ENCODE measurements at places on chromosomes 5 and 9.

- no peak for DNase-seq
Measured at GRCh38 chr5:109697339-109697738, 7.6 kb downstream of the MAN2A1 start.

GRCh38 chr9:29422438-29422837, 1849.2 kb upstream of the C9orf72 start:
- DNase-seq: no peak

DNA sequence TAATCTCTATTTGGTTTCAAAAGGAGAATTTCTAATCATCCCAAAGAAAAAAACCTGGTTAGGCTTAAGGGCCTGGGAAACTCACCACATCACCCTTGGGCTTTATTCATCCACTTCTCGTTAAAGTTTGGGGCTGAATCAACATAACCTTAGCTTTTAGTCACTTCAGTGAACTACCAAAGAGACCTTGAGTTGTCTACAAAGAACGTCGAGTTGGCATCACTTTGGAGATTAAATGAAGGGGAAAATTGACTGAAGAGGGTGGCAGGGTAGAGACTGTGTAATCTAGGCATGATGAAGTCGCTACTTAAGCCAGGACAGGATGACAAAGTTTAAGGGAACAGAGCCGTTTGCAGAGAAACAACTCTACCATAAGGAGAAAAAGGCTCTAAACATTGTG, 341.4 kb downstream of the RAB3C start:
- no peak for DNase-seq

DNA sequence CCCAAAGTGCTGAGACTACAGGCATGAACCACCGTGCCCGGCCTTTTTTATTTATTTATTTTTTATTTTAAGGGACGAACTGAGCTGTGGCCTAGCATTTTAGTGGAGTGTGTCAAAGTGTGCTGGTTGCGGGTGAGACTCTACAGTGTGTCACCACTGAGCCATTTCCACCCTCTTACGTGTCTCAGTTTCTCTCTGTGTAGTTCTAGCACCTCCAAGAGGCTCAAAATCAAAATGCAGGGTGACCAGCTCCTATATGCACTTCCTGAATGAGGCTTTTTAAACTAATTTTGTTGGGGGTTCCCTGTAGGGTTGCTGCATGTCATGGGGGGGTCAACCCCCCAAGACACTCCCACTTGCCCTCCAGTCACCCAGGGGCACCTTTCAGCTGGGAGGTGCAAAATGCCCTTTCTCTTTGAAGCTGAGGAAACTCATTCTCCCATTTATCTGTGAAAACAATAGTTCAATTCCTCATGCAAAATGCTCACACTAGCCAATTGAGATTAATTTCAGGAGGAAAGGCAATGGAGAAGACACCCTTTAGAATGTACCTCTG, 69.3 kb downstream of the COL15A1 start:
- DNase-seq: peak; percentile 19

- DNase-seq: no peak
Measured at GRCh38 chr5:1348986-1349245, 4.0 kb upstream of the CLPTM1L start.

- DNase-seq: no peak
Measured at GRCh38 chr9:126357074-126357473, 30.4 kb downstream of the MVB12B start.

DNA sequence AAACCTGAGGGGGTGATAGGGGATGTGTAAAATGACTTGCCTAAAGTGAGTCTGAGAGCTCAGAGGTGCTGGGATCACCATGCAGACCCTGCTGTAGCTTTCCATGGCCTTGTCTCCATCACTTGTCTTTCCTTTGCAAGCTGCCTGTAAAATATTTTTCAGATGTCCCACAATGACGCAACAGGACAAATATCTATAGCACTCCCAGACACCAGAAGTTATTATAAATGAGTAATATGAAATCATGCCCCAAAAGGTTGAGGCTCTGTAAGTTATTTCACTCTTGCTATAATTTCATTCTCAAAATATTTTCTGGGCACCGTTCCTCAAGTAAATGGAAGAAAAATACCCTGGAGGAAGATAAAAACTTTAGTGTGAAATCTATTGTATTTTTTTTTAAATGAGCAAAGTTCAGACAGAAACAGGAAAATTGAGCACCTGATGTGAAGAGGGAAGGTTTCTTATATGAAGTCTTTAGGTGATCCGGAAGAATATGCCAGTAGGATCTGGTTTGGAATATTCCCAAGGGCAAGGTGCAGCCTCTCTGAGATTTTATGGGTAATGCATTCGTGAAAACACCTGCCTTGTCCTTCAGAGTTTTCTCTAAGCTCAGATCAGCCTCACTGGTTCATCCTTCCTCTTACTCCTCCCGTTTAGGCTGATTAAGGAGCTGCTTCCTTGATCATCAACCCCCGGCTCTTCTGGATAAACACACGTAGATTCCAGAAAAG, 138.3 kb upstream of the DMAC1 start:
- DNase-seq: no peak

DNA sequence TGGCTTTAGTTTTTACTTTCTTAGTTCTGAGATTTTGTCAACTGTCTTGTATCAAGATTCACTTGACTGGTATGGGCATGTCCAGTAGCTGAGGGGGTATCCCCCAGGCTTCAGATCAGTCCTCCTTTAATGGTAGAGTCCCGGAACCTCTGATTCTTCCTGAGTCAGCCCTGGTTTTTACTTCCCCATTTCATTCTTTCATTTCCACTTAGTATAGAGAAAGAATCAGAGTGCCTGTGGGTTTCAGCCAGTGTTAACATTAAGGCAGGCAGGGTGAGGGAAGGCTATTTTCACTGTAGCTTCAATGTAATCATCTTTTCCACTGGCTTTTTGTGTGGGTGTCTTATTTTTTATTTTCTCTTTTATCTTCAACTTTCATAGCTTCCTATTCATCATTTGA, 8.3 kb upstream of the COMMD10 start:
- DNase-seq: no peak

GRCh38 chr5:178106556-178107239, 6.6 kb upstream of the N4BP3 start:
- no peak for DNase-seq

DNA sequence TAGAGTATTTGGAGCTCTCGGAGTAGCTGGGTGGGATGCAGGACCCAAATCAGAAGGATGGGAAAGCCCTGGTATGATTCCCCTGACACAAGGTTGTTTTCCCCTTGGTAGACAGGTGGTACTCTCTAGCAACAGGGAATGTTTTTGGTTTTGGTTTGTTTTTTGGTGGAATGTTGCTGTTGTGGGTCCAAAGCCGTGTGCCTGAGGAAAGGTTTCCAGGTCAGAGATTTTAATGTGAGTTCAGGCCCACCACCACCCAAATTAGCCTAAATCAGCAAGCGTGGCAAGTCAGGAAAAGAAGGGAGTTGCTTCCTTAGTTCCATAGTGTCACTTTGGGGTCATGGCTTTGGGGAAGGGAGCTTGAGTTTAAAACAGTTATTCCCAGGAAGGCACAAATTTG, 385.5 kb downstream of the RAB3C start:
- DNase-seq: no peak

GRCh38 chr9:123049589-123050222, 16.2 kb downstream of the GPR21 start:
- DNase-seq: no peak

- DNase-seq: no peak
Measured at GRCh38 chr9:69155341-69156030, 18.6 kb upstream of the TJP2 start.

DNA sequence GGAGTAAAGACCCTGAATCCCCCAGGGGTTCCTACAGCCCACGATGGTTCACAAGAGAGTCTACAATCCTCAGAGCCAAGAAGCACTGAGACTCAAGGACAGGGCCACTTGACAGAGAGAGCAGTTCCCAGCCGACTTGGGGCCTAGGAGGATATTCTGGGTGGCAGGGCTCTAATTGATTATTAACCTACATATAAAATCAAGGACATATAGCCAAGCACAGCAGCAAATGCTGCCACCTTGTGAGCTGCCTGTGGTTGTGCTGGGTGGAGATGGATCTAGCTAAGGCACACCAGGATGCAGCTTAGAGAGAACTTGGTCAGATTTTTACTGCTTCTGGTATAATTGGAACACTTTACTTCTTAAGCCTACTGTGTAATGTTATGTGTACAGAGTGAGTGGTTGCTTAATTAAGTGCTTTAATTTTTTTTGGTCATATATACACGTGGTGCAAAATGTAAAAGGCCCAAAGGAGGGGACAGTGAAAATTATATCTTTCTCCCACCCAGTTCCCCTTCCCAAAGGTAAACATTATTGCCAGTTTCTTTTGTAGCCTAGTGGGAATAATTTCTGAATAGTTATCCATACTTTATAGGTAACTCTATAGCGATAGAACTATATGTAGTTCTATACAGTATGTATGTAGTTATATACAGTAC, 78.8 kb downstream of the F2RL2 start:
- DNase-seq: peak; percentile 50

DNA sequence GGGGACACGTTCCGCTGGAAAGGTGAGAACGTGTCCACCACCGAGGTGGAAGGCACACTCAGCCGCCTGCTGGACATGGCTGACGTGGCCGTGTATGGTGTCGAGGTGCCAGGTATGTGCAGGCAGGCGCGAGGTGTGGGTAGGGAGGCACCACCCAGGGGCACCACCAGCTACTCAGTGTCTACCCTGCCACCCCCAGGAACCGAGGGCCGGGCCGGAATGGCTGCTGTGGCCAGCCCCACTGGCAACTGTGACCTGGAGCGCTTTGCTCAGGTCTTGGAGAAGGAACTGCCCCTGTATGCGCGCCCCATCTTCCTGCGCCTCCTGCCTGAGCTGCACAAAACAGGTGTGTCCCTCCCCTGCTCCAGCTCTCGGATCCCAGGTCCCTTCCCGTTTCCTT, 15.1 kb downstream of the SLC27A4 start:
- DNase-seq: no peak

GRCh38 chr5:170757182-170757601, 26.3 kb upstream of the GABRP start:
- DNase-seq: no peak

GRCh38 chr5:7329712-7330111, 66.2 kb upstream of the ADCY2 start:
- DNase-seq: no peak

GRCh38 chr9:95215336-95215898, 102.1 kb downstream of the FANCC start:
- no peak for DNase-seq

DNA sequence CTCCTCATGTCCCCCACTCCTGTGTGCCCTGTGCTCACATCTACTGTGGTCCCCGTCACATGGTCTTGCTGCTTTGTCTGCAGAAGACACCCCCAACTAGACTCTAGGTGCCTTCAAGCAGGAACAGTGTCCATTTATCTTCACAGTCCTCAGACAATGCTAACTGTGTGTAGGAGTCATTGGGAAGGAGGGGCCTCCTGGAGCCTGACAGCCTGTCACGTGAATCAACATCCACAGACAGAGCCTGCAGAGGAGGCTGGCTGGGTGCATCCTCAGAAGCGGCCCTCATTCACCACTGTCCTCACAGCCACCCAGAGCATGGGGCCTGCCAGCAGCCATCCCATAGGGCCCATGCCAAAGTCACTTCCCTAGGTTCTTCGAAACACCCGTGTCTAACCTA, 98.7 kb downstream of the MED10 start:
- no peak for DNase-seq

DNA sequence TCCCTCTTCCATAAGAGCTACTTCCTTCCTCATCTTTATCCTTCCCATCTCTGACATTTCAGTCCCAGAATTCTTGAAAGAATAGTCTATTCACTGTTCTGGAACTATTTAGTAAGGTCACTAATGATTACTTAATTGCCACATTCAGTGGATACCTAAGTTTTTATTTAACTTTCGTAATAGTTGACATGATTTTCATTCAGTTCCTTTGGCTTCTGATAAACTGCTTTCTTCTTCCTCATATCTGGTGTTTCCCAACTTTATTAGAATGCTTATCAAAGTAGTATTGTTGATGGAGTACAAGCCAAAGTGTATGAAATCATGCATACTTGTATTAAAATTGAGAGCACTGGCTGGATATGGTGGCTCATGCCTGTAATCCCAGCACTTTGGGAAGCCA, 10.8 kb downstream of the UBE2D2 start:
- no peak for DNase-seq

- no peak for DNase-seq
Measured at GRCh38 chr9:98763986-98764745, 32.2 kb downstream of the ANKS6 start.

- no peak for DNase-seq
Measured at GRCh38 chr5:39619168-39619818, 194.5 kb upstream of the DAB2 start.

DNA sequence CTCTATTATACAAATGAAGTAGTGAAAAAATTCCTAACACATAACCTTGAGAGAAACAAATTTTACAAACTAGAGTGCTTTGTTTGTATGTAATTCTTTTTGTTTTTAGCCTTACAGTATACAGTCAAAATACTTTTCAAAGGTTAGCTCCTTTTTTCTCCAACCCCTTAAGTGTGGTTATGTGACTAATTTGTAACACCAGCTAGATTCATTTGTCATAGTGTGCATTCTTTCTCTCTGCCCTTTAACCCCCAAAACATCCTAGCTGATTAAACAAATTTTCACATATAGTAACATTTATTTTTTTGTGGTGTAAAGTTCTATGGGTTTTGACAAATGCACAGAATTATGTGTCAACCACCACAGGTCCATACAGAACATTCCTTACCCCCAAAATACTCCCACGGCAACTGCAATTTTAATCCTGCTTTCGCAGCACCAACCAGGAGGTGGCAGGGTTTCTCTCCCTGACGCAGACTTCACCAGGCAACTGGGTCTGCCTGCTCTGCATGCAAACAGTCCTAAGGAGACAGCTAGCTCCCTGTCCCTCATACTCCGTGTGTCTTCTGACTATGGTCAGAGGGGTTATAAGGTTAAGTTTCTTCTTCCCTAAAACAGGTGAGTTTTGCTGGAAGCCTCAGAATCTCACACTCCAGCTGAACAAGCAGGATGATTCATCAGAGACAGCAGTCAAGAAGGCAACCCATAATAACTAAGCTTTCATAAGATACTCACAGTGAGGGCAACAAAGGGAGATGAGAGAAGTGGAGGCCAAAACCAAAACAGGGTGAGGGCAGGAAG, 44.5 kb upstream of the NR5A1 start:
- DNase-seq: no peak

- DNase-seq: no peak
Measured at GRCh38 chr9:79591458-79591857, 19.7 kb downstream of the TLE4 start.

- DNase-seq: no peak
Measured at GRCh38 chr5:157732596-157733262, 1.5 kb downstream of the THG1L start.

- DNase-seq: no peak
Measured at GRCh38 chr5:62707563-62707962, 128.9 kb downstream of the LRRC70 start.

DNA sequence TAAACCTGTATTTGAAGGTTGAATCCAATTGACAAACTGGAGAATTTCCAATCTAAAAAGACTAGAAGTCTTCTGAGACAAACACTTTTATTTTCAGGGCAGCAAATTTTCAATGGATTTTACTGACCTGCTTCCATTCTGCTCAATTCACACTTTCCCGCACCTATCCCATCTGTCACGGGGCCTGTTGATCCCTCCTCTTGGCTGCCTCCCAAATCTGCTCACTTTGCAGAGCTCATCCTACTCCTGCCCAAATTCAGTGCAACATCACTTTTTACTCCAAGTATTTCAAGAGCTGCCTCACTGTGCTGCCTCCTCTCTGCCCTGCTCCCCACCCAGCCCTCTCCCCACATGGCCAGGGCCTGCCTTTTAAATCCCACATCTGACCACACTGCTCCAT, 35.1 kb downstream of the GOLM1 start:
- DNase-seq: no peak

All from T-helper 2 cell (primary cell).